ENCODE measurements at places on chromosomes 2 and 18. TPM values are rescaled to one million over a fixed set of nuclear protein-coding genes. Genes with fewer than 3 reads are reported as not detected.
A peak's percentile ranks its signal among the peaks of the same experiment; 100 is the strongest.

SERPINB8 gene
- total RNA-seq: 7.4 TPM

DNA sequence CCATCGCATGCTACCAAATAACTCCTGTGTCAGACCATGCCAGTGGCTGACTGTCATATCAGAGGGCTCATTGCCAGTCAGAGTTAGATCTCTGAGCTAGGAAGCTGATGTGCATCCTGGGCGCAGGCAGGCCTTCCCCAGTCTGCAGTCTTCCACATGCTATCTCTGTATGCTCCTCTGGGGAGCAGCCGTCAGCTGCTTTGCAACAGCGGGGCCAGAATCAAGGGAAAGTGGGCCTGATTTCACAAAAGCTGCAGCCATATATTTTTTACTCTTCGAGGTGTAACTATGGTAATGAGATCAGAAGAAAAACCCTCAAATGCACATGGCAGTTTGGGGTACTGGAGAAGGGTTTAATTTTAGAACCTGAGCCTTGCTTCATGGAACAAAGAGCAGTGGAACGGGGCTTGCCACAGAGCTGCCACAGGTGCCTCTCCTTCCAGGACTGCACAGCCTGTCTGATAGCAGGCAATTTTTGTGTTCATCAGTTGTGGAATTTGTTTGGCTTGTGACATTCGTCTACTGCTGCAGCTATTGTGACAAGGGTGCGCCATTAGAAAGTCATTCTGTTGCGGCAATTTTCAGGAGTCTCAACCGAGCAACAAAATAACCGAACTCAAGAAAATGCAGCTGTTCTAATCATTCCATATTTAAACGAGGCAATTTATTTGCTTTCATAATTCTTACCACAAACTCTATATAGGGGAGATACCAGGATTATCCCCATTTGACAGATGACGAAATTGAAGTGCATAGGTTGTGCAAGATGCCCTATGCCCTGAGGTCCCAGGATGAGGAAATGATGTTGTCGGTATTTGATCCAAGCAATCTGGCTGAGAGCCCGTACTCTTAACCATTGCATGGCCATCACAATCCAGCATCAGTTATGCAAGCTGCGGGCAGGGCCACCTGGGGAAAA, 109.6 kb upstream of the CYRIA start:
- no peak overlapping the region for H3K27ac ChIP-seq
- H3K4me1 ChIP-seq: peaks cover 16% of the 10 kb centered on the region
- DNase-seq: no peak
- H3K4me3 ChIP-seq: no peak overlapping the region

CD8B2 gene
- 0.31 TPM for total RNA-seq

DNA sequence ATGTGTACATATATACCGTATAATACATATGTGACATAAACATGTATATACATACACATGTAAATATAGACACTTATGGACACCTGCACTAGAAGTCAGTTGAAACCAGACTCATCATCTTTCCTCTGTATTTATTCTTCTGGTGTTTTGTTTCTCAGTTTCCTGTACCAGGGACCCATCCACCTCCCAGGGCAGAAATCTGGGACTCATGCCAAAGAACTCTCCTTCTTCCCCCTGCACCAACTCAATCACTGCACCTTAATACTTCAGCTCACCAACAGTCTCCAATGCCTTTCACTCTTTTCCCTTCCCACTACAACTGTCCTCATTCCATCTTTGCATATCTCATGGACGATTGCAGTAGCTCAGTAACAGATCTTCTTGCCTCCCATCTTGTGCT, 428.0 kb downstream of the FBXO15 start:
- no peaks in the 10 kb centered on the region for H3K4me1 ChIP-seq
- H3K27me3 ChIP-seq: peaks cover under 1% of the 10 kb centered on the region
- H3K27ac ChIP-seq: no peak overlapping the region
- no peaks in the 10 kb centered on the region for H3K36me3 ChIP-seq
- no peak for DNase-seq

SPEG gene
- 49.4 TPM for total RNA-seq

- H3K27ac ChIP-seq: no peak overlapping the region
- H3K36me3 ChIP-seq: no peaks in the 10 kb centered on the region
- peaks cover 56% of the 10 kb centered on the region for H3K27me3 ChIP-seq
- no peak for DNase-seq
- peaks cover 7% of the 10 kb centered on the region for H3K4me1 ChIP-seq
These were observed 585.9 kb downstream of the ZEB2 start for GRCh38 chr2:143933946-143934569.

AQP12A gene
- 0.97 TPM for total RNA-seq

DNA sequence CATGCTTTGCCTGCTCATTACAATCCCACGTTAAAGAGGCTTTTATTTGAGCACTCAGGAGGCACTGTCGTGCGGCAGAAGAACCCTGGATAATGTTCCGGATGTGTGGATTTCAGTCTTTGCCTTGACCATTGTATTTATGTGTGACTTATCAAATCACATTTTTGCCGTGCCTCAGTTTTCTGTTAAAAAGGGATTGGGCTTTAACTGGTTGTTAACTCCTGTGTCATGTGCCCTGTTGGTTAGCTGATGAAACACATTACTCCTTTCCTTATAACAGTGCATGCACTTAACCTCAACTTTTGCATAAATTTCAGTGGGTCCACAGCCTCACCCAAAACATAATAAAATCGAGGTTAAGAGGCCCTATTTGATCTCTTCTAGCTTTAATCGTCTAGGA, 52.7 kb downstream of the NAB1 start:
- no peaks in the 10 kb centered on the region for H3K27me3 ChIP-seq
- no peak for DNase-seq
- H3K27ac ChIP-seq: no peak overlapping the region
- peaks cover 10% of the 10 kb centered on the region for H3K4me1 ChIP-seq

FSHR gene
- not detected for total RNA-seq

SERPINB4 gene
- total RNA-seq: 0.17 TPM

- H3K27me3 ChIP-seq: peaks cover 68% of the 10 kb centered on the region
- peak overlapping the region; percentile 79 for H3K4me3 ChIP-seq
- H3K4me1 ChIP-seq: peaks cover 9% of the 10 kb centered on the region
- DNase-seq: peak; percentile 70
- no peaks in the 10 kb centered on the region for H3K36me3 ChIP-seq
These were observed 1.0 kb upstream of the NFATC1 start for GRCh38 chr18:79394534-79395307.

FKBP1B gene
- 23.0 TPM for total RNA-seq

DNA sequence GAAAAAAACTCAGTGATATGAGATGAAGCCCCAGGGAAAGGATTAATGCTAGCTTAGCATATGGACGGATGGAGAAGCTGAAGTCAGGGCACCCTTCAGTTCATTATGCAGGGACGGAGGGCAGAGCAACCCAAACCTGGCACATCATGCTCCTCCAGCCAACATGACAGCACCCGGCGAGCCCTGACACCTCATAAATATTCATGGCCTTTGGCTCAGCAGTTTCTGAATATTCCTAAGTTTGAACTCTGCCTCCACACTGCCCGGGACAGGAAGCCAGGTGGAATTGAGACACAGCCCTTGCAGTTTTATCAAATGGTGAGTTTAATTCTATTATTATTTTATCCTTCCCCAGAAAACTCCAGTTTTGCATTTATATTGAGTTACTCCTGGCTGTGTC, 87.3 kb upstream of the SH3BP4 start:
- no peaks in the 10 kb centered on the region for H3K36me3 ChIP-seq
- H3K27me3 ChIP-seq: no peaks in the 10 kb centered on the region
- no peak for DNase-seq
- no peak overlapping the region for H3K4me3 ChIP-seq
- peaks cover 16% of the 10 kb centered on the region for H3K4me1 ChIP-seq
- no peak overlapping the region for H3K27ac ChIP-seq
